ENCODE measurements at places on chromosomes 1 and 21.

DNA sequence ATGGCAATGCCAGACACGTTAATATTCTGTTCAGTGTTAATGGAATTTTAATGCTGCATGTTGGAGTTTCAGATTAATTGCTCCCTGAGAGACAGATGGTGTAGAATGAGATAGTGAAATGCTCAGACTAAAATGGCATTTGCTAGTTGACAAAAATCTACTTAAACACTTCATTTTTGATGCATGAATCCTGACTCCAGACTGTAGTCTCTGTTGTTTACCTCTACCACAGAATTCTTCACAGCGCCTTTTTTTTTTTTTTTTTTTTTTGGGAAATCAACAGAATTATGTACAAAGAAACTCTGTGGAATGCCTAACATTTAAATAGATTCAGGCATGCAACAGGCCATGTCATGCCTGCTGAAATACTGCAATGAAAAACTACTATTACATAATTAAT lies 111.3 kb downstream of the PLPPR5 start:
- no peak for DNase-seq

DNA sequence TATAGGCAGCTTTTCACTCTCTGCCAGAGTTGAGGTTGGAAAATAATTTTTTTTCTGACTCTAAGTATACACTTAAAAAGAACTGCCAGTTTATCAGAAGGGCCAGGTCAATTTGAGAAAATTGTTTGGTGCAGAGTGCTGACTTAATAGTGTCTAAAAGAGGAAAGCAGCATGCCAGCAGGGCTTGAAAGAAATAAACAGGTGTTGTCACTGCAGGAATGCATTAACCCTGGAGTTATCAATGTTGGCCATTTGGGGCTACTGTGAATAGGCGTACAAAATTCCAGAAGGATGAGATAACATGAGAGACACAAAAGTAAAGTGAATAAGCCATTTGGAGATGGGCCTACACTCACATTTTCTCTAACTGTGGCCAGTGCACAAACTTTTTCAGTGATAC lies 220.6 kb upstream of the PLD5 start:
- no peak for DNase-seq

GRCh38 chr1:213484333-213484732 lies 433.3 kb downstream of the RPS6KC1 start:
- no peak for DNase-seq

GRCh38 chr1:214551436-214552173 lies at the start of gene PTPN14:
TSS of gene PTPN14 (minus strand) at chr1:214551602. CDS start at chr1:214464803, 86,799 bp downstream.
- no peak for DNase-seq

- DNase-seq, result no peak
Measured at GRCh38 chr1:110055493-110056284, 14.8 kb downstream of the ALX3 start.

DNA sequence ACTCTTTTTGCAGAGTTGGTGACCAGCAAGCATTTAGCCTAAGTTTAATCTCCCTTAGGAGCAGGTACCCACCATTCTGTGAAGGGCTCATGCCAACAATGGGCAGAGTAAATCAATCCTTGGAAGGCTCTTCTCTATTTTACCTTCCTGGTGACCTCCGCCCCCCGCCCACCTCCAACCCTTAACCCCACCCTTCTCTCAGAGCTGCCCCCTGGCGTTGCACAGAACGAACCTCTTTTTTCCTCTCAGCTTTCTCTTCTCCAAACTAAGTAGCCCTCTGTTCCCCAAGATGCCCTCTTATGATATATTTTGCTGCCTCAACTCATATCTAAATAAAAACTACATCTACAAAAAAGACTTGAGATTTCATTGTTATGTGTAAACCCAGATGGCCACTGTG lies 186.8 kb downstream of the SEC16B start:
- no peak for DNase-seq

DNA sequence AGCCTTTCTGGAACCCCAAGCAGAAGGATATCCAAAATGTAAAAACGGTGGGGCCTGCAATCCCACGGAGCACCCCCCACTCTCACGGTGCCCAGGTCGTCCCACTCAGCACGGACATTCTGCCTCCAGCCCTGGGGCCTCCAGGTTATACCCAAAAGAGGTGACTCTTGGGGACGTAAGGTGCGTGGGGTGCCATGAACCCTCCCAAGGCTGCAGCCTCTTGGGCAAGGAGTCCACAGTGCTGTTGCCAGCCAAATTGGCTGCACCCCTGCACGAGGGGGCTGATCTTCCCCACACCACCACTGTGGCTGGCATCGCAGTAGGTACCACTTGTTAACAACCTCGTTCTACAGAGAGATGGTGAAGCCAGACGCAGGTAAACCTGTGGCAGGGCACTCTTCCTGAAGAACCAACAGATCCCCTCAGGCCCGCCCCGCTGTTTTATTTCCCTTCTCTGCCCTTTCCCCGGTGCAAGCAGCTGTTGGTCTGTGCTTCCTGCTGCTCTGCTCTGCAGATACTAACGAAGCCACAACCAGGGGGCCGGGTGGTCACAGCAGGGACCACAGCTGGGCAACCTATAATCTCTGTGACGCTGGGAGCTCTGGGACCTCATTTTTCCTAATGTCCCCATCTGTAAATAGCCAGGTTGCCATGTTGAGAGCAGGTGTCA lies 8.7 kb downstream of the TFF3 start:
- no peak for DNase-seq

GRCh38 chr1:155241069-155241679 lies 14.1 kb downstream of the ENTREP3 start:
- no peak for DNase-seq

GRCh38 chr1:151814426-151814825 lies 9.2 kb upstream of the LINGO4 start:
- no peak for DNase-seq

DNA sequence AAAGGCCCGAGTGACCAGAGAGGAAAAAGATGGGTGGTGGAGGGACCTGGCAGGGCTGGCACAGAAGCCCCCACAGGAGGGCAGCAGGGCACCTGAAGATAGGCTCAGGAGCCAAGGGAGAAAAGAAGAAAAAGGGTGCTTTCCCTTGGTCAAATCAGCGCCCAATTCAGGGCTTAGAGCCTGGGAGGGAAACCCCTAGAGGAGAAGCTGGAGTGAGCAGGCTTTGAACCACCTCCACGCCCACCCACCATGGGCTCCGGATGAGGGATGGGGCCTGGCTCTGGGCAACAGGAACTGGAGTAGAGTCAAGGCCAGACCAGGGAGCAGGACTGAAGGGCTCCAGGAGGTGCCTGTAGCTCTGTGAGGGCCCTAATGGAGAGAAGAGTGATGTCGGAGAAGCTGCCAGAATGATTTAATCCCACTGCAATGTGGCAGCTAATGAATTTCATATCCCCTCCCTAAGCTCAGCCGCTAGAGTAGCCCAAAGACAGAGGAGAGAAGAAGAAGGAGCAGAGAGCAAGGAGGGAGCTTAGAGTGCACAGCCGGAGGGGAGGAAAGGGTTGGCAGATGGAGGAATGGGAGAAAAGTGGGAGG lies 12.0 kb upstream of the PRELP start:
- no peak for DNase-seq

GRCh38 chr1:178932552-178932906 lies 61.7 kb upstream of the ANGPTL1 start:
- DNase-seq, result no peak

DNA sequence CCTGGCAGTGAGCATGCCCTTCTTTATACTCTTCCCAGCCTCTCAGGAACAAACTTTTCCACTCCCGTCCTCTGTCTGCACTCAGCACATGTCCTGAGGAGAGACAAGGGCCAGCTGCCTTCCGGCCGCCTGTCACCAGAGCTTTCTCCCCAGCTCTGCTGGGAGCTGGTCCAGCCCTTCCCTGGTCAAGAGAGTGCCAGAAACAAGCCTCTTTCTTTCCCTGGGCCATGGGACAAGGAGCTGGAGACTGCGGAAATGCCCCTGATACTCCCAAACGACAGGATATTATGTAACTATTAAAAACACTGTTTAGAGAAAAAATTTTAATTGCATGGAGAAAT lies 10.4 kb downstream of the LAMB3 start:
- no peak for DNase-seq

GRCh38 chr1:36161641-36162531 lies 5.9 kb downstream of the MAP7D1 start:
- no peak for DNase-seq

DNA sequence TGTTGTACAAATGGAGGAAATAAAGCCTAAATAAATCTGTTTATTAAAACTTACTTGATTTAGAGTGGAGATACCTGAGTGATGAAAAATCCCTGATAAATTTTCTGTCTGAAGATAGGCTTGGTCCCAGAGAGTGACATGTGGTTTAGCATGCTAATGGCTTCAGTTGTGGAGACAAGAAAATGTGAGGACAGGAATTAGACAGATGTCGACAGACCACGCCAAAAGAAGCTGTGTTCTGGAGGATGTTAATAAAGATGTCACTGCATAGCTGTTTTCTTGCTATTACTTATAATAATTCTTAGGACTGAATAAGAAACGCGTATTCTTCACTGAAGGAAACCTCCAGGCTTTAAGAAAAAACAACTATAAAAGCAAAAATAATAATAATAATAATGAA lies 154.9 kb downstream of the OLFM3 start:
- no peak for DNase-seq

- no peak for DNase-seq
Measured at GRCh38 chr1:201218409-201218808, 27.8 kb downstream of the IGFN1 start.

DNA sequence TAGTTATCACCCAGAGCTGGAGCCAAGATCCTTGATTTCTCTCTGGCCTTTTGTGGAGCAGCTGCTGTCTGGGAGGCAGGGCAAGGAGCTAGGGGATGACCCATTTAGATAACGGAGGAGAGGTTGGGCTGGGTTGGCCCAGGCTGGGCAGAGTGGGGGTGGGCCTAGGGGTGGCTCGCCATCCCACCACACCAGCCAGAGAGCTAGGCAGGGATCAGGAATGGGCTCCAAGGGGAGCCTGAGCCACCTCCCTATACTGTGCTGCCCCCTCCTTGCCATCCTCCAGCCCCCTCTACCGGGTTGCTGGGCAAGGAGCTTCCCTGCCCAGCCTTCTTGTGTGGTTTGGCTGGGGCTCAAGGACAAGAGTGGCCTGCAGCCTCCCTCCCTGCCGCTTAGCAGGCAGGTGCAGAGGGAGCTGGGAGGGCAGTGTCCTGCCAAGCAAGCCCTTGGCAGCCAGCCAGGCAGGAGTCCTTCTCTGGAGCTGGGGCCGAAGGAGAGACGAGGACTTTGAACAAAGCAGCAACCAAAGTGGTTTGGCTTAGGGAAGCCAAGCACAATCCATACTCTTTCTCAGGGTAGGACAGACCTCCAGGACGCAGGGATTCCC lies 4.1 kb downstream of the NUAK2 start:
- no peak for DNase-seq

DNA sequence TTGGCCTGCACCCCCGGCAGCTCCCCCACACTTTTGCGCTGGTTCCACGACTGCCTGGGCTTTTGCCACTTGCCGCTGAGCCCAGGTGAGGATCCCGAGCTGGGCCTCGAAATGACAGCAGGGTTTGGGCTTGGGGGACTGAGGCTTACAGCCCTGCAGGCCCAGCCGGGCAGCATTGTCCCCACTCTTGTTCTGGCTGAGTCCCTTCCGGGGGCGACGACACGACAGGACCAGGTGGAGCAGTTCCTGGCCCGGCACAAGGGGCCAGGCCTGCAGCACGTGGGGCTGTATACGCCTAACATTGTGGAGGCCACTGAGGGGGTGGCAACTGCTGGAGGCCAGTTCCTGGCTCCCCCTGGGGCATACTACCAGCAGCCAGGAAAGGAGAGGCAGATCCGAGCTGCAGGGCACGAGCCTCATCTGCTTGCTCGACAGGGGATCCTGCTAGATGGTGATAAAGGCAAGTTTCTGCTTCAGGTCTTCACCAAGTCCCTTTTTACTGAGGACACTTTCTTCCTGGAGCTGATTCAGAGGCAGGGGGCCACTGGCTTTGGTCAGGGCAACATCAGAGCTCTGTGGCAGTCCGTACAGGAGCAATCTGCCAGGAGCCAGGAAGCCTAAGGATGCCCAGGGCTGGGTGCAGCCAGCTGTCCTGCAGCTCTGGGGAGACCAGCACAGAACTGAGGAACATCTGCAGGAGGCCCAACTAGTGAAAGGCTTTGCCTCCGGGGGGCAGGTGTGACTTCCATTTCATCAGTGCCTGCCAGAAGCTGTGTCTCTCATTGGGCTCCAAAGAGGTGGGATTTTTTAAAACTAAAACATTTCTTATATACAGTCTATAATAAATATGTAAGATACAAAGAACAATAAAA lies 1.2 kb downstream of the HPDL start:
- DNase-seq, result no peak

DNA sequence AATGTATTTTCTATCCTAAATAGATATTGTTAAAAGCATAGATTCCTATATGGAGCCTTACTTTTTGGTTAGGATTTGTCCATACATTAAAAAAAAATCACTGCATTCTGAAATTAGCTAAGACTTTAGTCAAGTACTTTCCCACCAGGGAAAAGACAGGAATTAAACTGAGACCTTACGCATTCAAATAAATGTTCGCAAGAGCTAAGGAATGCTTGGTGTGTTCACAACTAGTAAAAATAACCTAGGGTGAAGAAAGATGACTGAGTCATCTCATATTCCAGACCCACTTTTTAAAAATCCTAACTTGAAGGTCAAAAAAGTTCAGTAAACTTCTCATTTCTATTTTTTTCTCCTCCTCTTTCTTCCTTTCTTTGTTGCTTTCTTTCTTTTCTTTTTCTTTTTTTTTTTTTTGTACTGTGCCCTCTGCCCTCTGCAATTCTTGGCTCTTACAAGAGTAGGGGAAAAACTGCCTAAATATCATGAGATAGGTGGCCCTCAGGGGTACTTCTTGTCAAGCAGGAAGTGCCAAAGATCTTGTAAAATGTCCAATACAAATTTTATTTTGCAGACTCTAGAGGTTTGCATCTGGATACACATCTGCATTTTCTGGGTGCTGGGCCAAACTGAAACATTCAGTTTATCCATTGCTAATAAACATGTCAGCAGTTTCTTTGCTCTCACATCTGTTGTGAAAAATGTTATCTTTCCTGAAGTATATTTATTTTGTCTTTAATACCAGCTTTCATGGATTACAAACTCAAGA lies 121.4 kb upstream of the GORAB start:
- no peak for DNase-seq

GRCh38 chr1:207659545-207660153 lies 14.7 kb downstream of the CR1L start:
- no peak for DNase-seq

GRCh38 chr1:149934356-149934755 lies 2.3 kb downstream of the MTMR11 start:
- no peak for DNase-seq

GRCh38 chr21:31659286-31659535 lies 282 bp upstream of the SOD1 start:
- DNase-seq, result no peak
